ENCODE measurements at places on chromosomes 7 and 10.

GRCh38 chr7:1055491-1055955 is 11.2 kb downstream of the GPR146 start:
- no peak for DNase-seq

- DNase-seq = no peak
Observed at GRCh38 chr10:35409808-35410207, 73.5 kb downstream of the CCNY start.

DNA sequence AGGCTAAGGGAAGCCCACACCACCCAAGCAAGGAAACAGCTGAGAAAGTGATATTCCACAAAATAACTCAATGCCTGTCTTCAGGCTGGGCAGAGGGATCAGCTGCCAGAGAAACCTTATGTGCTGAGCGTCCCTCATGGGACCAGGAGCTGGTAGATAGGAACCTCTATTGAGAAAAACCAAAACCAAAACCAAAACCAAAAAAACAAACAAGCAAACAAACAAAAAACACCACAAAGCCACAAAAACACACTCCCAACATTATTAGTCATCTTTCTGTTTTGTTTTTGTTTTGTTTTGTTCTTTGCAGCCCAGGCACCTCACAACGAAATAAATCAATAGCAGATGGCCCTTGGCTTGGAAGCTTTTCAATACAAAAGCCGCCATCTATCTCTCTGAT is 760.8 kb upstream of the CELF2 start:
- no peak for DNase-seq

DNA sequence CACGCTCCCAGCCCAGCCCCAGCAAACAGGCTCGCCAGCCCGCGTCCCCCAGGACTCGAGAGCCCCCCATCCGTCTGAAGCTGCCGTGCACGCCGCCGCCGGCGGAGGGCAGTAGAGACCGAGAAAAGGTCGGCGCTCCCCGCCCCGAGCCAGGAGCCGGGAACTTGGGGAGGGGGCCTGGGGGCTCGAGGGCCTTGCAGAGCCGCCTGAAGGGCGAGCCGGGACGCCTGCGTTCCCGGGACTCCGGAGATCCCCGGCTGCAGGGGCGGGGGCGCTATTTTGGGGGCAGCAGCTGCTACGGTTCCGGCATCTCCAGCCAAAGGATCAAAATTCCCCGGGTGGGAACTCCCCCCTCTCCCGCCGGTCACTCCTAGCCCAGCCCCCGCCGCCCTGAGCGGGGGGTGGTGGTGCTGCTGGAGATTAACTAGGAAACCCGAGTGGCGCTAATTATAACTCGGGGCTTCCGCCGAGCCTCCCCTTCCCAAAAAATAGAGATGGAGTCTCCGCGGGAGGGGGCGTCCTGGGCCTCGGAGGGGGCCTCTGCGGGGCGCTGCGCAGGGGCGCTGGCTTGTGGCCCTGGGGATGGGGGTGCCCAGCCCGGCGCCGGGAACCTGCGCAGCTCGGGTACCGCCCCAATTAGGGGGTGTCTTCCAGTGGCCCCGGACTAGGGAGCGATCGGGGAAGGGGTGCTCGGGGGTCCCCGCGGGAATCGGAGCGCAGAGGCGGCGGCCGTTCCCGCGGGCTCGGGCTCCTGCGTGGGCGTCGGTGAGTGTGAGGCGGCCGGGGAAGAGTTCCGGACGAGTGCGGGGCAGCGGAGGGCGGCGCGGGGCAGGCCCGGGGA is 608 bp downstream of the ACHE start:
- DNase-seq = no peak

GRCh38 chr7:12646139-12646538 is 41.3 kb upstream of the ARL4A start:
- no peak for DNase-seq

GRCh38 chr10:43594944-43595589 is 11.2 kb upstream of the ZNF485 start:
- DNase-seq = peak; percentile 14

DNA sequence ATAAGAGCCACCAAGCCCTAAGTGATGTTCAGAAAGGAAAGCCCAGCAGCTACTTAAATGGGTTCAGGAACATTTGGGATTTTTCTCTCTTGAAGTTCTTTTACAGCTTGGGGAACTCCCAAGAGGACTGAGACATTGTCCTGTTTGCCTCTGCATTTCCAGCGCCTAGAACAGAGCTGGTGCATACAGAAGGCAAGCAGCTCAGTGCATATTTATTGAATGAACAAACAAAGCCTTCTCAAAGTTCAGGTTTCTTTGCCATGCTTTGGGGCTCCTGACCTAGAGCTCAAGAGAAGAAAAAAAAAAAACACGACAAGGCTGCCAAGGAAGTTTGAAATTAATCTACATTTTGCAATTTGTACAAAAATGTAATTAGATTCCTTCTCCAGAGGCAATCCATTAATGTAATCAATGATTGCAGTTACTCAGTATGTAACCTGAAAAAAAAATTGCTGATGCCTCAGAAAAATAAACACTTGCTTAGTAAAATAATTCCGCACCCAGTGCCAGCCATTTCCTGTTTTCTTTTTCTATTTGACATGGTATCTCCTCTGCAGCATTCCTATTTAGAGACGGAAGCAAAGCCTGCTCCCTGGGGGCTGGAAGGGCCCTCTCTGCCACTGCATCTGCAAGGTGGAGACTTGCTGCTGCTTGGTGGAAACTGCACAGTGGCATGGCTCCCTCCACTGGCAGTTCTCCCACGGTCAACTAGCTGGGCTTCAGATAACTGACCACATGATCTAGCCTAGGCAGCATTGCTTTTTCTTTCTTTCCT is 157.3 kb downstream of the TMEM178B start:
- DNase-seq = no peak

All from KG1 (cell line).